Neural crest cell (in vitro differentiated cells): ENCODE measurements at places on chromosomes 3 and 15.

DNA sequence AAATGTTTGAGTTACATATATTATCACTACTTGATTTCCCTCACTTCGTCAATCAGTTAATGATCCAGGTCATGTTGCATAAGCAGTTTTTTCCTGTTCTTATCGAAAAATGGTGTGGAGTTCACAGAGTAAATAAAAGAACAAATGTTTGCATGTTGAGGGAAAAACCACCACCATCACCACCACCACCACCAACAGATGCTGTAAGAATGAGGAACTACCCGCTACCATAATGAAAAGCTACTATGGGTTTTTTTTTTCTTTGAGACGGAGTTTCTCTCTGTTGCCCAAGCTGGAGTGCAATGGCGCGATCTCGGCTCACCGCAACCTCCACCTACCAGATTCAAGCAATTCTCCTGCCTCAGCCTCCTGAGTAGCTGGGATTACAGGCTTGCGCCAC is 27.6 kb downstream of the RUBCN start:
- H3K4me3 ChIP-seq = no peak overlapping the region
- peaks cover 14% of the 10 kb centered on the region for H3K4me1 ChIP-seq
- H3K27ac ChIP-seq = no peak overlapping the region
- no peaks in the 10 kb centered on the region for H3K27me3 ChIP-seq
- DNase-seq = no peak

DNA sequence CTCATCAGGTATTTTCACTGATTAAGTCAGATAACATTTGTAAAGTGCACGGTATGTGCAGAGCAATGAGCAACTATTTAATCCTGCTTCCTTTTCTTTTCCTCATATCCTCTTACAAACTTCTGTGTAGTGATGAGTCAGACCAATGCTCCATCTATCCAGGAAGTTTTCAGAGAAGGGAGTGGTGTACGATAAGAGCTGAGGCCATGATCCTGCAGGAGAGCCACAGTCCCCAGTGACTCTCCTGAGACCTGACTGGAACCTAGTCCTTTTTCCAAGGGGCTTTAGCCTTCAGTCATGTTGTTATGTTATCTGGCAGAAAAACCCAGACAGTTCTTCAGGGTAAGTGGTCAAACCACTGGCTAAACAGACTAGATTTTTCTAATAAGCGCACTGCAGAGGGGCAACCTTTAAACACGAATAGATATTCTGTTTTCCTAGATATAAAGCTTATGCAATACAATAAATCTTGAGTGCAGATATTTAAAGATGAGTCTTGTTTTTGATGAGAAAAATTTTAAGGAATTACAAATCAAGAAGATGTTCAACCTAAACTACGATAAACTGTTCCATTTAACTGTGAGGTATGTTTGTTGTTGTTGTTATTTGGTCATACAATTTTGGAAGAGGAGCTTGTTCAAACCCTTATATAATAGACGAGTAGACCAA is 110.5 kb upstream of the RAP2B start:
- H3K36me3 ChIP-seq = peaks cover 2% of the 10 kb centered on the region
- no peak overlapping the region for H3K4me3 ChIP-seq
- H3K27ac ChIP-seq = no peak overlapping the region
- no peaks in the 10 kb centered on the region for H3K4me1 ChIP-seq

DNA sequence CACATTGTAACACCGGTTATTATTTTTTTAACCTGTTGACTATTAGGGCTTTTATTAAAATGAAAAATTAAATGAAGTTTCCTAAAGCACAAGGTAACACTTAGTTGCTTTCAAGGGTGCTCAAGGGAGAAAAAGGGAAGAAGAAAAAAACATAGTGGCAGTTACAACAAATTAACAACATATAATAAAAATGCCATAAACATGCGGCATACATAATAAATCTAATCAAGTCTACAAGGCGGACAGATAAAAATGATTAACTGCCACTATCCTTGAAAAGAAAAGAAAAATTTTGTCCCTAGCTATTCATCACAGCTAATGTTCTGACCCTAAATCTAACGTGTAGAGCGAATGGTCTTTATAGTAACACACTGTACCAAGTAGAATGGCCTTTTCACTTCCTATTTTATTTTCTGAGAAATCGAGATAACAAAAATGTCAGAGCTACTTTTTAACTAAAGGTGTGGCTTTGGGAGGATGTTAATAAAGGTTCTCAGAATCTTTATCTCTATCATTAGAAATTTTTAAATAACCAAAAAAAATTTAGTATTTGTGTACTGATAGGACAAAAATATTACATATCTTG is 194.9 kb downstream of the FOXP1 start:
- H3K27ac ChIP-seq = no peak overlapping the region
- H3K4me1 ChIP-seq = peaks cover 22% of the 10 kb centered on the region
- H3K27me3 ChIP-seq = no peaks in the 10 kb centered on the region

GRCh38 chr3:122966045-122966444 is 61.5 kb downstream of the SEMA5B start:
- no peak overlapping the region for H3K27ac ChIP-seq
- peaks cover 12% of the 10 kb centered on the region for H3K4me1 ChIP-seq
- no peak for DNase-seq
- H3K36me3 ChIP-seq = no peaks in the 10 kb centered on the region
- H3K4me3 ChIP-seq = no peak overlapping the region
- H3K27me3 ChIP-seq = no peaks in the 10 kb centered on the region

DNA sequence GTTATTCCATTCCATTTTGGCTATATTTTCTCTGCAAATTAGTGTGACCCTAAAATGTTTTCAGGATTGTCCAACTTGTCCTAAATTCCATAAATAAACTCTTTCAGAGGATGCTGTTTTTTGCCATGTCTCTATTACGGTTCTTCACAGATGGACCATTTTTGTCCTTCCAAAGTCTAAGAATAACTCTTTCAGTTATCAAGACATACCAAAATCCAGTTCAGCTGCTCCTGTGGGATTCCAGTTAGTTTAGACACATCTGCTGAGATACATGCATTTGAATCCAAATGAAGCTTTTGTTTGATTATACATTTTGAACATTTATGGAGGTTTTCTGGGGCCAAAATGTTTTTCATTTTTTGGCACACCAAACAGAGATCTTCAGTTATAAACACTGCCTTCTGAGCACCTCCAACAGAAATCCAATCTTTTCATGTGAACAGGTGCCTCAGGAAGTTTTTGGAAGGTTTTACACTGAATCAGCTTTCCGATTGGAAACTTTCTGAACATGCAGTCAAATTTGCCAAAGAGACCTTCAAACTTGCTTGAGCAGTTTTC is 80.7 kb downstream of the TIGIT start:
- H3K27ac ChIP-seq = no peak overlapping the region
- peaks cover 7% of the 10 kb centered on the region for H3K36me3 ChIP-seq
- no peak for DNase-seq
- H3K4me3 ChIP-seq = no peak overlapping the region

GRCh38 chr3:117195034-117195433 is 485.5 kb downstream of the TUSC7 start:
- H3K27me3 ChIP-seq = no peaks in the 10 kb centered on the region
- no peaks in the 10 kb centered on the region for H3K36me3 ChIP-seq
- no peak overlapping the region for H3K4me3 ChIP-seq
- no peak for DNase-seq
- H3K27ac ChIP-seq = no peak overlapping the region

- H3K4me1 ChIP-seq = no peaks in the 10 kb centered on the region
- peaks cover 10% of the 10 kb centered on the region for H3K36me3 ChIP-seq
- no peak overlapping the region for H3K4me3 ChIP-seq
- DNase-seq = no peak
These were observed 25.1 kb downstream of the DTWD1 start for GRCh38 chr15:49645941-49646340.

DNA sequence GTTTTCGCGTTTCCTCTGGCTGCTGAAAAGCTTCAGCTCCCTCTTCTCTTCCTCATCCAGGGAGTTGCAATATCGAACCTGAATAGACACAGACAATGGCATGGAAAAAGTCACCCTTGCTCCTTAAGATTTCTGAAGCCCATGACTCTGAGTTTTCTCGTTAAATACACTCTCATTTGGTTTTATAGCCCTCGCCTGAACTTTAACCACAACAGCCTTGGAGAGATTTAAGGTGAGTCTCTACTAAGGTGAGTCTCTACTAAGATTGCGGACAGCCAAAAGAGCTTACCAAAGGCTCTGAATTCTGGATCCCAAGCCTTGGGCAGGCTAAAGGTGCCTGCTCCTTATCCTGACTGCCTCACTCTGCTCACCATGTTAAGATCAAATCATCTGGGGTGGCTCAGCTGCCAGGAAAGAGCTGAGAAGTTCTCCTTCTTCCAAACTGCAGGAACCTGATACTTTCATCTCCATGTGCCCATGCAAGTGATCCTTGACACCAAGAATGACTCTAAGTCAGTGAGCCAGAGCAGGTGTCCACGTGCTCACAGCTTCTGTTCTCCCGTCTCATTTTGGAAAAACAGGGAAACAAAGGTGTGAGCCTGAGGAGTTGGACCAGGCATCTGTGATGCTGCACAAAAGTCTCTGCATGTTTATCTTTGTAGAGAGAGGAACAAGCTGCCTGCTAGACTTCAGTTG is 65.1 kb downstream of the PRICKLE2 start:
- H3K36me3 ChIP-seq = peaks cover 21% of the 10 kb centered on the region
- H3K4me1 ChIP-seq = peaks cover 19% of the 10 kb centered on the region
- no peak overlapping the region for H3K27ac ChIP-seq
- H3K27me3 ChIP-seq = no peaks in the 10 kb centered on the region
- no peak overlapping the region for H3K4me3 ChIP-seq
- DNase-seq = no peak

DNA sequence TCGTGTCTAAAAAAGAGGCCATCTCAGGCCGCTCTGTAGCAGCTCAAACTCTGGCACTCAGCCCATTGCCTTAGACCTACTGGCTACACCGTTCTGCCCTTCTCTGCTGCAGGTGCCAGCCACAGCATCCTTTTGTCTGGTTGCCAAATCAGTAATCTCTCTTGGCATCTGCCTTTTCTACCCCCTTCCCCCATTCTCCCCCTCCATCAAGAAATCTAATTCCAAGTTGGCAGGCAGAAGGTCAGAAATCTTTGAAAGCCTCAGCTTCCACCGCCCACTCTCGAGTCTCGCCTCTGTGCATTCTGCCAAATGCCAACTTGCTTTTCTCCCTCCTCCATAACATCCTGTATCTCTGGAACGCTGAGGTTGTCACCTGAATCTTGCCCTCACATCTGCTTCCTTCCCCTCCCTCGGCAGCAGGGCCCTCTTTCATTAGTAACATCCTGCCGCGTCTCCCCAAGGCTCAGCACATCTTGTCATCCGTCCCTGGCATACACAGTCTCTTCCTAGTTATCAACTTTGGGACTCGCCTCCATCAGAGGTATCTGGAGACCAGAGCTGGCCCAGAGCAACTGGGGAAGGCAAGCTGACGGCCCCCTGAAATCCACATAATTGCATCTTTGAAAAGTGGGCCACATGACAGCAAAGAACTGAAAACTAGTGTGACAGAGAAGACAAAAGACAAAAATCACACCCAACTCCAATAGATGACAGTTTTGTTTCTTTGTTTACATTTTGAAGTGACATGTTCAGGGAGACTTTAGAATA is 312.0 kb upstream of the CCDC54 start:
- DNase-seq = no peak
- no peak overlapping the region for H3K4me3 ChIP-seq

GRCh38 chr3:15385901-15386653 is 41.3 kb downstream of the METTL6 start:
- H3K27me3 ChIP-seq = no peaks in the 10 kb centered on the region
- no peak for DNase-seq
- no peaks in the 10 kb centered on the region for H3K4me1 ChIP-seq
- no peak overlapping the region for H3K4me3 ChIP-seq
- no peak overlapping the region for H3K27ac ChIP-seq

GRCh38 chr3:113006359-113007056 is 15.7 kb downstream of the GTPBP8 start:
- H3K4me1 ChIP-seq = no peaks in the 10 kb centered on the region
- H3K36me3 ChIP-seq = peaks cover 6% of the 10 kb centered on the region
- no peaks in the 10 kb centered on the region for H3K27me3 ChIP-seq
- DNase-seq = no peak
- no peak overlapping the region for H3K27ac ChIP-seq
- H3K4me3 ChIP-seq = no peak overlapping the region

DNA sequence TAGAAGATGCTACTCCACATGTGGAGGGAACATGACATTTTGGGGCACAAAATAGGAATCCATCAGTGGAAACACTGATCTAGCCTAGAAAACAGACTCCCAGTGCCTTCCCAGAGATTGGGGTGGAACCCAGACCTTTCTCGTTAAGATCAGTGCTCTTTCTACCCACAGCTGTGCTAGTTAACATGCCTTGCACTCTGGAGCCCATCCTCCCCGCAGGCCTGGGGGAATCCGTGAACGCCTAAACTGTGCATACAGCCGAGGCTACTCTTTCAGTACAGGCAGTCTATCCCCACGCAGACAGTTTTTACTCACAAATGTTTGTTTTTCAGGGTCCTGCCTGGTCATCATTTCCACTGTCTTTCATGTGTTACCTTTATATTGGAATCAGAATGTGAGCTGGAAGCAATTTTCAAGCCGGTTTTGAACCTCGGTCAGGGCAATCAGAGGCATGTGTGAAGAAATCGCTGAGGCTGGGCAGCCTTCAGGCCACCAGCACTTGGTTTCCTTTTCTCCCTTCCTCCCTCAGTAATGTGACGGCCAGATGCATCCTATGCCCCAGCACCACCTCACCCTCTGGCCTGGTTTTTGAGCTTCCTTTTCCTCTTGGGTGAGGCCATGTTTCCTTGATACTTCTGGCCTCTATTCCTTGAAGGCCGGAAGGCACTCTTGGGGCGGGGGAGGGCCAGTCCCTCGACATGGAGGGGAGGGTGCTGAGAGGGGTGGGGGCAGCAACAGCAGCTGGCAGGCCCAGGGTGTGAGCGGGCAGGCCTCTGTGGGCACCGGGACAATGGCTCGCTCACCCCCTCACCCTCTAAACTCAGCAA is 123.6 kb upstream of the GALNT15 start:
- H3K27me3 ChIP-seq = no peaks in the 10 kb centered on the region
- H3K4me3 ChIP-seq = no peak overlapping the region
- peaks cover 16% of the 10 kb centered on the region for H3K4me1 ChIP-seq
- no peak for DNase-seq

DNA sequence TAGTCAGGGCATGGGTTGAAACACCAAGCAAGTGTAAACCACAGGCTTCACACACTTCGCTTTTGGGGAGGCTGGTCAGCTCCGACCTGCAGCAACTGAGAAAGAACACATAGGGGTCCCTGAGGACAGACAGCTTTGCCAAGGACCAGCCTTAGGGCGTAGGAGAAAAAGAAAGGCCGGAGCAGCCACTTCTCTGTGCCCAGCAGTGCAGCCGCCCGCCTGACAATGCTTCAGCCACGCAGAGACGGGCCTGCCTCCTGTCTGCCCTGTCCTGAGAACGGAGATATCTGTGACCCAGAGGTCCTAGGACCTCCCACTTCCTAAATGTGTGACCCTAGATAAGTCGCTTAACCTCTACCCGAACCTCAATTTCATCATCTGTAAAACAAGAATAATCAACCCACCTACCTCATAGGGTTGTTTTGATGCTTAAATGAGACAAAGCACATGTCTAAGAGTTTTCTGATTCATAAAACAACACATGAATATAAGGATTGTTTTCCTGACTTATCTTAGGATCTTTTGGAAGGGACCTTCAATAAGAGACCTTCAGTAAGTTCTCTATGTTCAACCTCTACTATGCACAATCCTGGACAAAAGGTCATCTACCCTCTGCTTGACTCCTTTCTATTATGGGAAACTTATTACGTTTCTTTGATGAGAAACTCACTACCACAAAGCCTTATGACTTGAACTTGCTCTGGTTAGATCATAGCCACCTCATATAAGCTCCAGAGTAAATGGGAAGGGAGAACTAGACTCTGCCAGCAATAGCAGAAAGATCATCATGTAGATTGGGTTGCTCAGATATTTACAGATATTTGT is 32.9 kb upstream of the RFTN1 start:
- H3K4me1 ChIP-seq = peaks cover 15% of the 10 kb centered on the region
- no peak overlapping the region for H3K4me3 ChIP-seq
- no peak for DNase-seq
- H3K27me3 ChIP-seq = peaks cover 10% of the 10 kb centered on the region
- H3K27ac ChIP-seq = no peak overlapping the region
- H3K36me3 ChIP-seq = no peaks in the 10 kb centered on the region
